Urinary bladder (tissue), 4 donors: ENCODE measurements at places on chromosomes 11 and 22. TPM values are rescaled to one million over a fixed set of nuclear protein-coding genes. Genes with fewer than 3 reads are reported as not detected.

The ZNF195 gene
- 27.0 TPM for total RNA-seq

The POU2AF2 gene
- not detected for total RNA-seq

The C11orf52 gene
- 2.7 TPM for total RNA-seq

The P2RY6 gene
- total RNA-seq = 0.90 TPM

The TREH gene
- total RNA-seq = not detected

The ZC3H12C gene
- total RNA-seq = 19.7 TPM

The APOBEC3B gene
- 1.8 TPM for total RNA-seq

The RAB38 gene
- 17.7 TPM for total RNA-seq

The SERPING1 gene
- 53.6 TPM for total RNA-seq

The GRK3 gene
- total RNA-seq = 15.8 TPM

The OR52B4 gene
- not detected for total RNA-seq

The TMEM151A gene
- 0.32 TPM for total RNA-seq

The LRRC56 gene
- total RNA-seq = 0.90 TPM

The APOL5 gene
- 1.4 TPM for total RNA-seq

The KCNJ11 gene
- 1.4 TPM for total RNA-seq

The TRIM22 gene
- total RNA-seq = 49.1 TPM

The CNIH2 gene
- total RNA-seq = 1.1 TPM

The ROBO4 gene
- 19.7 TPM for total RNA-seq

The RFPL3 gene
- not detected for total RNA-seq

The CSNK2A3 gene
- 2.4 TPM for total RNA-seq

The HEPN1 gene
- total RNA-seq = not detected

The WBP2NL gene
- 5.2 TPM for total RNA-seq

The ALG9 gene
- 57.7 TPM for total RNA-seq

The E2F8 gene
- 4.8 TPM for total RNA-seq

The WT1 gene
- total RNA-seq = 2.3 TPM

The CECR2 gene
- 2.4 TPM for total RNA-seq
